Mammary epithelial cell (primary cell): ENCODE measurements at places on chromosomes 13 and 19. TPM values are rescaled to one million over a fixed set of nuclear protein-coding genes. Genes with fewer than 3 reads are reported as not detected.

The LIM2 gene
- not detected in 2 replicates for total RNA-seq

The CGB3 gene
- not detected in 2 replicates for total RNA-seq

The GGACT gene
- total RNA-seq = 4.5 TPM

The SPIB gene
- not detected for total RNA-seq

The CEACAM20 gene
- not detected in 2 replicates for total RNA-seq
